ENCODE measurements at places on chromosomes 11 and 22.

GRCh38 chr22:23544852-23545251, 35.2 kb downstream of the IGLL1 start:
- no peak for DNase-seq

DNA sequence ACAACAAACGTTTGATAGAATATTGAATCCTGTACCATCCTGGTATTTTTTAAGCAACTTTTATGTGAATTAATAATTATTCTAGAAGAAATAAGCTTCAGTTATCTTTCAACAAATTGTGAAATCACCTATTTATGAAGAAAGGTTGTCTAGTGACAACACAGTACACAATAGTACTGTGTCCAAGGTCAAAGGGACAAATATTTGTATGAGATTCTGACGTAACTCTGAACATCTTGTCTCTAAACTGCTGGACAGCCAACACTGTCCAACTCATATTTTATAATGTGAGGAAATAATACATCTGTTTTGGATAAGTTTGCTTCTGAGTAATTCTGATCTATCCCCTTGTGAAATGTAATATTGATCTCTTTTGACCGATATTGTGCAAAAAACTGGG, 18.9 kb downstream of the CASP5 start:
- no peak for DNase-seq

DNA sequence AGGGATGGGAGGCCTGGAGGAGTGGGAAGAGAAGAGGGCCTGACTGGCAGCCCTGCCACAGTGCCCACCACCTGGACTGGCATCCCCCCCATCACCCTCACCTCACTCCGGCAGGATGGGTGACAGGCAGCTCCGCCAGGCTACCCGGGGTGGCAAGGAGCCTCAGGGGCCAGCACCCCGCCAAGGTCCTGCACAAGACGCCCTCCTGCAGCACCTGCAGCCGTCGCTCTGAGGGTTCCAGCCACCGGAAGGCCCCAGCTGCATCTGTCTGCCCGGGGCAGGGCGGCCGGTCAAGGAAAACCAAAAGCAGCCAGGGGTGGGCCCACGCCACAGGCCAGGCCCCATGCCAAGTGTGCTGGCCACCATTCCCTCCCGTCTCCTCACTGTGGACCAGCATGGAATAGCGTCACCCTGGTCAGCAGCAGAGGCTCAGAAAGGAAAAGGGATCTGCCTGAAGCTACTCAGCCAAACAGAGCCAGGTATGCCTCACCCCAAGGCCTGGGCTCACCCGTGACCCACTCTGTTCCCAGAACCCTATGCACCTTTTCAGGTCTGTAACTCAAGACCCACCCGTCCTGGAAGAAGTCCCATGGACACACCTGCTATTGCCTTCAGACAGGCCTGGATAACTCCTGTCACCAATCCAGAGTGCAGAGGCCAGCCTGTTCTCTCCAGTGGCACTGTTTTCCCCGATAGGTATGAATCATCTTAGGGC, 7.0 kb downstream of the RHBDD3 start:
- no peak for DNase-seq

DNA sequence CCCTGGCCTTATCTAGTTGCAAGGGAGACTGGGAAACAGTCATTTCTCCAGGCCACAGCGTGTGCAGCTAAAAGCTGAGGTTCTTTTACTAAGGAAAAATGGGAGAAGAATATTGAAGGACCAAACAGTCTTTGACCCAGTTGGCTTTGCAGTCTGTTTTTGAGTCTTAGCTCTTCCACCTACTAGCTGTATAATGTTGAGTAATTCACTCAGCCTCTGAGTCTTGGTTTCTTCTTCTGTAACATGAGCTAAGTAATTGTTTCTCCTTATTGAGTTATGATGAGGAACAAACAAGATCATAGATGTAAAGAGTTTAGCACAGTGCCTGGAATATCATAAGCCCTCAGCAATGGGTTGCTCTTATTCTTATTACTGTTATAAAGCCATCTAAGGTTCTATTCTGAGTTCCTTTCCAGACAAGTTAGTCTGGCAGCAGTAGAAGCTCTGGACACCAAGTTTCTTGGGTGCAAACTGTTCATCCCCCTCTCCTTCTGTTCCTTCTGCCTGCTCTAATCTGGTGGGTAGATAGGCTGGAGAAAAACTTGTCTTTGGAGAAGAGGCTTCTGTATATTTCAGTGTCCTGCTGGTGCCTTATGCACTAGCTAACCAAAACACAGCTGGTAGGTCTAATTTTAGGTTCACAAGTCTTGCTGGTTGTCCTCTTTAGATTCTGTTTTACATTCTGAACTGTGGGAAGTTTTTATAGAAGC, 13.5 kb downstream of the TRIM44 start:
- DNase-seq, result peak; percentile 20

GRCh38 chr22:40813912-40814315, 5.2 kb downstream of the SLC25A17 start:
- no peak for DNase-seq

DNA sequence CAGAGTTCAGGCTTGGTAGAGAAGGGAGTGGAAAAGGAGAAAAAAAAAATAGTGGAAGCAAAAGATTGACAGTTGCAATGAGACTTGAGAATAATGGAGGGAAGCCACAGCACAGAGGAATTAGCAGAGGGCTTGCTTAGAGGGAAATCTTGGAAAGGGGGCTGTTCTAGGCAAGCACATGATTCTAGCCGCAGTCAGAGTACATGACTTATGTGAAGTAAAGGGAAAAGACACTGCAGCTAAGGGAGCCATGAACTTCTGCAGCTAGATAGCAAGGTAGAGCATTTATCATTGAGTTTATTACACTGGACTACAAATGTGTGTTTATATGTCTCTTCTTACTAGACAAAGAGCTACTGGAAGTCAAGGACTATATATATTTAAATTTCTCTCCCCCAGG, 144.0 kb upstream of the OPCML start:
- no peak for DNase-seq

DNA sequence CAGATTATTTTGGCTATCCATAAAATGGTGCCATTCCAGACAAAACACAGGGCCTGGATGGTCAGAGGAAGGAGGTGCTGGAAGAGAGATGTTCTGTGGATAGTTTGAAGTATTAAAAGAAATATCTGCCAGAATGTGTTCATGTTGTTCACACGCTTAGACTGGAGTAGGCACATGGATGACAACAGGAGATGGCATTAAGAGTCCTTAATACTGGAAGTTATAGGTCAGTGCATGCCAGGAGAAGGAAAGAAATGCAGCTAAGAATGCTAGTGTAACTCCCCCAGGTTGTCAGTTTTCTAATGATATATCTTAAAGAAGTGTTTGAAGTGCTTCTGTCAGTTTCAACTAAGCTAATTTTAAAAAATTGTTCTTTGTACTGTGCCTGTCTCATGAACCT, 20.2 kb downstream of the KREMEN1 start:
- DNase-seq, result no peak

DNA sequence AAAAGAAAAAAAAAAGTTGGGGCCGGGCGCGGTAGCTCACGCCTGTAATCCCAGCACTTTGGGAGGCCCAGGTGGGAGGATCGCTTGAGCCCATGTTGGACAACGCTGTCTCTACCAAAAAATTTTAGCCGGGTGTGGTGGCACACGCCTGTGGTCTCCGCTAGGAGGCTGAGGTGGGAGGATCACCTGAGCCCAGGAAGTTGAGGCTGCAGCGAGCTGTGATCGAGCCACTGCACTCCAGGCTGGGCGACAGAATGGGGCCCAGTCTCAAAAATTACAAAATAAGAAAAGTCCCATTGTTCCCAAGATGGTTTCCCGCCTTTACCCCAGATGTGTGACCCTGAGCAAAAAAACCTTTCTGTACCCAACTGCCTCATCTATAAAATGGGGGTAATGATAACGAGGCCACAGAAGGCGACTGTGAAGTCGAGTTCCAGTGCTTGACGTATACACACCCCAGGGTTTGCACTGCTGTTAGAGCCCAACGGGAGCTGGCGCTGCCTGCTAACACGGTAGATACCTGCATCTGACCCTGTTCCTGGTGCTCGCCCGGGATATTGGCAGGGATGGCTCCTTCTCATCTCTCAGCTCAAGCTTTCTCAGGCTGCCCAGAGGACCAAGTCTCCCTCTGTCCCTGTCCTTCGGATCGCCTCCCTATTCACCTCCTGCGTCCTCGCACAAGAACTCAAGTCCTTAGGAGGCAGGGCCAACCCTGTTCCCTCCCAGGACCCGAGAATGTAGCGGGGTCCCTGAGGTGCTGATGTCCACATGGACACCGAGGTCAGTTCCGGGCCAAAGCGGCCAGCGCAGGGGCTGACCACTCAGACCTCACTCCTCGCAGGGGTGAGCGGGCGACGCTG, 1.1 kb upstream of the RPLP2 start:
- DNase-seq, result peak; percentile 45

DNA sequence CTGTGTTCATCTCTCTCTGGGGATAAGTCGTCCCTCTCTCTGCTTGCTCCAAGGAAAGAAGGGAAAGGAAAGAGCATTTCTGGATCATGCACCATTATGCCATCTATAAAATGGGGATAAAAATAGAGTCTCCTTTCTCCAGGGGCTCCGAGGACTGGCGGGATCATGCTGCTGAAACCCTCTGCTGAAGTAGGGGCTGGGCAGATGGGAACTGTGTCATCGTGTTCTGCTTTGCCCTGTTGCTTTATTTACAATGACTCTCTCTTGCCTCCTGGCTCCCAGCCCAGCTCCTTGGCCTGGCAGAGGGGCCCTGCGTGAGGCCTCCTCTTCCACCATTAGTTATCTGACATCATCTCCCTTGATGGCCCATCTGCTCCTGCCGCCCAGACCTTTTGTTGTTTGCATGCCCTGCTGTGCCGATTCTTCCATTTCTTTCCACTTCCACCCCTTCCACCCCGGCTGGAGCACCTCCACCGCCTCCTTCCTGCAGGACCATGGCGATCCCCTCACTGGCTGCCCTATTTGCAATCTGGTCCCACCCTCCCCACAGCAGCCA, 200.9 kb downstream of the MYO18B start:
- DNase-seq, result no peak

- DNase-seq, result no peak
Observed at GRCh38 chr11:71499546-71499945, 27.5 kb upstream of the KRTAP5-7 start.

Data from MM.1S (cell line).